ENCODE measurements at places on chromosomes 6 and 20. TPM values are rescaled to one million over a fixed set of nuclear protein-coding genes. Genes with fewer than 3 reads are reported as not detected.

DNA sequence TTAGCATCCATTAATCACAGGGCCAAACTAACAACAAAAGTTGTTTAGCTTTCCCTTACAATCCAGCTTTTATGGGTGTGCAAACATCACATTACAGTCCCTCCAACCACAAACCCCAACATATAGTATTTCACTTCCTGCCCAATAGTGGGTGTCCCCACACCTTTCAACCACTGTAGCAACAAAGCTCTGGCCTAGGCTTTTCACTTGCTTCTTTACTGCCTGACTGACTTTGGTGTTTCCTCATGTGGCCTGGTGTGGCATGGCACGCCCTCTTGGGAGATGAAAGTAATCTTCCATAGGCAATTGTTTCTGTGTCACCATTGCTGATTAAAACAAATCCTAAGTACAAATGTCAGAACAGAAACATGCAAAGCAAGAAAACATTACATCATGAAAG is 46.3 kb downstream of the MCM8 start:
- H3K4me3 ChIP-seq = no peak overlapping the region
- DNase-seq = peak; percentile 35
- H3K4me1 ChIP-seq = peaks cover 4% of the 10 kb centered on the region

DNA sequence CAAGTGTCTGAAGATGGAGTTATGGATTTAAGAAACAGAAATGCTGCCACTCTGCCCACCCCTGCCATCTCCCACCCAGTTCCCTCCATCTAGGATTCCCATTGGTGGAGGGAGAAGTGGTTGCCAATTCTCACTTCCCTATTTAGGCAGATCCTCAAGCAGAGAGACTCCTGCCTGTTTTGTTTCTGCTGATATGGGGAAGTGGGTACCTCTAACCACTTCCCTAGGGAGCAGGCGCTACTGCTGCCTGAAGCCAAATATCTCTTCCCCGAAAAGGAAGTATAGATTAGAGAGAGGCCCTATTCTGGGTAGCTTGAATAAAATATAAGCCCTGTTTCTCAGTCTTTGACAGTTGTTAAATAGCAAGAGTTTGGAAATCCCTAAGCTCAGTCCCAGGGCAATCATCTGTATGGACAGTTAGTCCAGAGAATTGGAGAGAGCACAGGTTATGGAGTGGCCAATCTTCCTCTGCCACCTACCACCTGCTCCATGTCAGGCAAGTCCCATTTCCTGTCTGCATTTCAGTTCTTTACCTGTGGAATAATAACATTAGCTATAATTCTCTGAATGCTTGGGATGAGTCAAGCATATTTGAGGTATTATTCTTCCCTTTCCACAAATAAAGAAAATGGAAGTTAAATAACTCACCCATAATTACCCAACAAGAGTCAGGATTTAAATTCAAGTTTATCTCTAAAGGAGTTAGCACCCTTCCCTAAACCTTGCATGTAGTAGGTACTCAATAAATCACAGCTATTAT is 2.6 kb upstream of the ADGB start:
- H3K27ac ChIP-seq = no peak overlapping the region
- H3K36me3 ChIP-seq = no peaks in the 10 kb centered on the region
- no peak overlapping the region for H3K4me3 ChIP-seq
- peaks cover 5% of the 10 kb centered on the region for H3K27me3 ChIP-seq
- no peak for DNase-seq

Gene NOX3
- total RNA-seq = not detected

Gene TBX18
- total RNA-seq = not detected

Gene DPM1
- 23.1 TPM for total RNA-seq

Gene LAMA5
- 3.5 TPM for total RNA-seq
